ENCODE measurements at places on chromosomes 7 and 10. TPM values are rescaled to one million over a fixed set of nuclear protein-coding genes. Genes with fewer than 3 reads are reported as not detected.

MEST gene
- polyA plus RNA-seq, result 2.8 TPM

FAM25C gene
- polyA plus RNA-seq, result not detected

PTPN20 gene
- 4.8 TPM for polyA plus RNA-seq

NUTM2A gene
- polyA plus RNA-seq, result 1.4 TPM

WEE2 gene
- not detected for polyA plus RNA-seq

TEX36 gene
- polyA plus RNA-seq, result not detected

DPY19L1 gene
- polyA plus RNA-seq, result 4.6 TPM

VPS37D gene
- polyA plus RNA-seq, result 0.72 TPM

EGFR gene
- 10.9 TPM for polyA plus RNA-seq

HHEX gene
- 1.9 TPM for polyA plus RNA-seq

NPSR1 gene
- not detected for polyA plus RNA-seq

ANKRD61 gene
- polyA plus RNA-seq, result 0.13 TPM

NANOS1 gene
- polyA plus RNA-seq, result 32.8 TPM

HEPACAM2 gene
- polyA plus RNA-seq, result 0.01 TPM

TUBAL3 gene
- polyA plus RNA-seq, result 0.06 TPM

CALCR gene
- 0.34 TPM for polyA plus RNA-seq

SPDYE1 gene
- polyA plus RNA-seq, result not detected

TMEM196 gene
- not detected for polyA plus RNA-seq

GATA3 gene
- 0.74 TPM for polyA plus RNA-seq

TFPI2 gene
- 2.4 TPM for polyA plus RNA-seq

CPEB3 gene
- polyA plus RNA-seq, result 3.2 TPM

RSPH10B gene
- 0.60 TPM for polyA plus RNA-seq

ATG9B gene
- polyA plus RNA-seq, result 0.18 TPM

ETV1 gene
- 0.20 TPM for polyA plus RNA-seq

SEMA3E gene
- polyA plus RNA-seq, result 0.09 TPM

ZNF425 gene
- polyA plus RNA-seq, result 2.5 TPM

CDK6 gene
- 0.60 TPM for polyA plus RNA-seq

GRM8 gene
- polyA plus RNA-seq, result not detected

GBF1 gene
- polyA plus RNA-seq, result 15.8 TPM

OR6V1 gene
- not detected for polyA plus RNA-seq
